Activated CD8-positive, alpha-beta memory T cell treated with anti-CD3 and anti-CD28 coated beads, Interleukin-2, amount 50 U/mL, for 4 hours (primary cell): ENCODE measurements at places on chromosomes 5 and 9.

GRCh38 chr9:116152390-116152789, 1.2 kb upstream of the PAPPA start:
- DNase-seq = no peak

DNA sequence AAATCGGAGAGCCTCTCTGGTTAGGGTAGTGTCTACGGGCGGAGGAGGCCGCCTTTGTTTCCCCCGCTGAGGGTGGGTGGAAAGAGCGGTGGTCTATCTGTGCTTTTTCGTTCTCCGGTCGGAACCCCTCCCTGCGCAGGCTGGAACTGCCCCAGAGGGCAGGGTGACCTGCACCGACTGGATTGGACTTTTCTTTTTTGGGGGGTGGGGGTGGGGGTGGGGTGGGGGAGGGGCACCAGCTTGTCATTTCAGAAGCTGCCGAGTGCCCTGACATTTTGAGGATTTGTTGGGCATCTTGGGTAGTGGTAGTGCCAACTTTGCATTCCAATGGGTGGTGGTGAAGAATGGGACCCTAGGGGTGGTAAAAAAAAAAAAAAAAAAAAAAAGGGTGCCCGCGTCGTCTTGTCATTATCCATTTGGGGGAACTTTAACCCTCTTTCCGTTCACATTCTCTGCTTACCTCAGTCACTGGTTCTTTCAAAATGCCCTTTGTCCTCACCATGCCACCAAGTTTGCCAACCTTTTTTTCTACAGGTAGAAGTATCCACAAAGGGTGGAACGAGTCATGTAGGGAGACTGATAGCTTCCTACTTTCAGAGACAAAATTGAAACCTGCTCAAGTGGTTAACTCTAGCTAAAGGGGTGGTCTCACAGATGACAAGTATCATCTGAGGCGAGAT, 1.3 kb downstream of the UBE2R2 start:
- no peak for DNase-seq

DNA sequence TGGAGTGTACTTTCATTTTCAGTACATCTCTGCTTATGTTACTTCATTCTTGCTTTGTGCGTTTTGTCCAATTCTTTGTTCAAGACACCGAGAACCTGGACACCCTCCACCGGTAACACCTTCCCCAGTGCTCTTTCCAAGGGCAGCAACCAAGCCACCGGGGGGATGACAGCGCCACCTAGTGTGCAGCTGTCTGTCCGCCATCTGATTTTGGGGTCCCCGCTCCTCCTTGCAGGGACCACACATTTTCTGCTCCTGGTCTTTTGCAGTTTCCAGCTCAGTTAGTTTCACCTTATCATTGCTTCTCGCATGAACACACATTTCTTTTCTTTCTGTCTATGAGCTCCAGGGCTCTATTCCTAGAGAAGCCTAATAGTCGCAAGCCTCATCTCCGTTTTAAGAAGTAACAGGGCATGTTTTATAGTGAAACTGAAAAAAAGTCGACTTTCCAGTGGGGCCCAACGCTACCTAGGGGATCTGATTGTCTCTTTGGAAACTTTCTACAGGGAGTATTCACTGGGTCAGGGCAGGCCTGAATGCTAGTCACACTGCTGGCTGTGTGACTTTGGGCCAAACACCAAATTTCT, 152.1 kb downstream of the FSTL4 start:
- no peak for DNase-seq

GRCh38 chr9:136791516-136792276, 552 bp downstream of the TMEM141 start:
- DNase-seq = peak; percentile 67
